ENCODE measurements at places on chromosomes 3 and 15.
A peak's percentile ranks its signal among the peaks of the same experiment; 100 is the strongest.

DNA sequence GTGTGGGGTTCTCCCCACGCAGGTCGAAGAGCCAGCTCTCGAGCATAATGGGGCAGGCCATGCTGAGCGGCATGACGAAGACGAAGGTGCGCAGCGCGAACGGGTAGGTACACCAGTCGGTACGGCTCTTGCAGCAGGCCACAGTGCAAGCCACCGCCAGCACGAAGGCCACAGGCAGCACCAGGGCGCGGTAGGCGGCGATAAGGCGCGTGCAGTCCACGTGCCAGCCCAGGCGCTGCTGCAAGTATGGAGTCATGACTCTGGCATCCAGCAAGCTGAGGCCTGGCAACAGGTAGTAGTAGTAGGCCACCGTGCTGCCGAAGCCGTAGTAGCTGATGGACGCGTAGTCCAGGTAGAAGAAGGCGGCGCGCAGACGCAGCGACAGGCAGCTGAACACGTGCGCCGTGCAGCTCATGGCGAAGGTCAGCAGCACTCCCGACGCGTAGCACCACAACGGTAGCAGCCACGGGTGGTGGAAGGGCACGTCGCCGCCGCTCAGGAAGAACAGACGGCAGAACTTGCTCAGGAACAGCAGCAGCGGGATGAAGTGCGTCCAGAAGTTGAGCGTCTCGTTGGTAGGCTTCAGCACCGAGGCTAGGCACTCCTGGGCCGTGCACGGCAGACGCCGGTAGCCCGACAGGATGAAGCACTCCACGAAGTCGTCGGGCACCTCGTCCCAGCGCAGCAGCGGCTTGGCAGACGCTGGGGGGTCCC is 797 bp downstream of the PAQR9 start:
- DNase-seq, result no peak

GRCh38 chr3:135157045-135157740 is 362.1 kb downstream of the EPHB1 start:
- DNase-seq, result no peak

DNA sequence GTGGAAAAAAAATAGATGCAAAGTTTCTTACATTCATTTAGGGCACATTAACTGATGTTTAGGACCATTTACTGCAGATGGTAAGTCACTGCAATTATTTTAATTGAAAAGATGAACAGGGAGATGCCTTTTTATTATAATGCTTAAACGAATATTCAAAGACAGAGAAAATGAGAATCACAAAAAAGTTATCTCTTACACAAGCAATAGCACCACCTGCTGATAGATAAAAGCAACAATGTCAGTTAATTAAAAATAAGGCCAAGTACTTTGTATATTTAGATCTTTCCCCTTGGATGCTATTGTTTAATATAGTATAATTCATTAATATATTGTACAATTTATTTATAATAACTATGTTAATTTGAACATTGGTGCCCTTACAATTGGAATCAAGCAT is 55.9 kb downstream of the IFT80 start:
- peak; percentile 37 for DNase-seq

DNA sequence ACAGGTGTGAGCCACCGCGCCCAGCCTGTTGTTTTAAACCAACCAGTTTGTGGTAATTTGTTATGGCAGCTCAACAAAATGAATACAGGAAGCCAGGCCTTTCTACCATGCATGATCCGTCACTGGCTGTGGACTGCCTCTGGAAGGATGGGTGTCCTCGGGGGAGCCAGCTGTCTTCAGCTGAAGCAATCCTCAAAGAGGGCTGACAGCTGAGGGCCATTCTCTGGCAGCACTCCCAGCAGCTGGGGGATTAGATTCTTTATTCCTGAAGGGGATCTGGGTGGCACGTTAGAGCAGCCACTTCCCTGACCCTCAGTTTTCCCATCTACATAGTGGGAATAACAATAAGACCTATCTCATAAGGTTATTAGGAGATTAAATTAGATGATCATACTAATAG is 24.4 kb downstream of the POLR2M start:
- DNase-seq, result no peak

DNA sequence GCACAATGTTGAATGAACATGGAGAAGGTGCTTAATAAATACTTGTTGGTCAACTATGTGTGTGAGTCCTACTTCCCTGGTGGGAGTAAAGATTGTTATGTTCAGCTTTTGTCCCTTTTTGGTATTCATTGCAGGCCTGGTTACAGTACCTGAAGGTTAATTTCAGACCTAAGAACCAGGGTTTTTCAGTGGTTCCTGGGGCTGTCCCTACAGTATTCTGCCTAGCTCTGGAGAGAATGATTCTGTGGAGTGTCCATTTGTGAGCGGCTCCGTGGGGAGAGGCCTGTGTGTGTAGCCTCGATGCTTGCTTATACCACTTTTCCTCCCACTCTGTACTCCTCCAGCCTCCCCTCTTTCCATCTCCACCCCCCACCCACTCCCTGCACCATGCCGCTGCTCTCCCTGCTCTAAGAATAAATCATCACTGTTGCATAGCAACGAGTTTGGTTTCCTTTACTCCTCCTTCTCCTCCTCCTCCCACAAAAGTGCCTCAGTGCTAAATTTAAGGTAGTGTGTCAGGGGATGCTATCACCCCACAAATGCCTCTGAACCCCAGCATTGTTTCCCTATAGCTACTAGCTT is 150.6 kb upstream of the ROPN1 start:
- DNase-seq, result no peak

GRCh38 chr15:76961268-76962011 is 29.9 kb downstream of the RCN2 start:
- no peak for DNase-seq

GRCh38 chr15:58331560-58331912 is 100.3 kb upstream of the LIPC start:
- no peak for DNase-seq

GRCh38 chr3:109683746-109684145 is 346.4 kb upstream of the DPPA4 start:
- peak; percentile 0 for DNase-seq

GRCh38 chr15:33400941-33401340 is 90.2 kb downstream of the RYR3 start:
- no peak for DNase-seq

- no peak for DNase-seq
Measured at GRCh38 chr3:8541486-8541885, 39.9 kb downstream of the LMCD1 start.

DNA sequence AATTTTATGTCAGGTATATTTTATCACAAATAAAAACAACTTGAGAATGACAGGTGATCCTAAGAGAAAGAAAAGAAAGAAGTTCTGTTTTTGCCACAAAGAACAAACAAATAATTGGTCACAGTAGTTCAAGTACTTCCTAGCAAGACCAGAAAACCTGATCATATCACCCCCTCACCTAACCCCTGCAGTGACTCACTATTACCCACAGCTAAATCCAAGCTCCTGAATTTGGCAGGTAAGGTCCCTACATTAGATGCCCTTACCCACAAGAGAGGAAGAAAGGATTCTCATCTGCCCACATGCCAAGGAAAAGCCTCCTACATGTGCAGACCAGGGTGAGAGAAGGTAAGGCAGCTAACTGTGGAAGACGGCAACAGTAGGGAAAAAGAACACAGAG is 4.4 kb downstream of the SSUH2 start:
- no peak for DNase-seq

DNA sequence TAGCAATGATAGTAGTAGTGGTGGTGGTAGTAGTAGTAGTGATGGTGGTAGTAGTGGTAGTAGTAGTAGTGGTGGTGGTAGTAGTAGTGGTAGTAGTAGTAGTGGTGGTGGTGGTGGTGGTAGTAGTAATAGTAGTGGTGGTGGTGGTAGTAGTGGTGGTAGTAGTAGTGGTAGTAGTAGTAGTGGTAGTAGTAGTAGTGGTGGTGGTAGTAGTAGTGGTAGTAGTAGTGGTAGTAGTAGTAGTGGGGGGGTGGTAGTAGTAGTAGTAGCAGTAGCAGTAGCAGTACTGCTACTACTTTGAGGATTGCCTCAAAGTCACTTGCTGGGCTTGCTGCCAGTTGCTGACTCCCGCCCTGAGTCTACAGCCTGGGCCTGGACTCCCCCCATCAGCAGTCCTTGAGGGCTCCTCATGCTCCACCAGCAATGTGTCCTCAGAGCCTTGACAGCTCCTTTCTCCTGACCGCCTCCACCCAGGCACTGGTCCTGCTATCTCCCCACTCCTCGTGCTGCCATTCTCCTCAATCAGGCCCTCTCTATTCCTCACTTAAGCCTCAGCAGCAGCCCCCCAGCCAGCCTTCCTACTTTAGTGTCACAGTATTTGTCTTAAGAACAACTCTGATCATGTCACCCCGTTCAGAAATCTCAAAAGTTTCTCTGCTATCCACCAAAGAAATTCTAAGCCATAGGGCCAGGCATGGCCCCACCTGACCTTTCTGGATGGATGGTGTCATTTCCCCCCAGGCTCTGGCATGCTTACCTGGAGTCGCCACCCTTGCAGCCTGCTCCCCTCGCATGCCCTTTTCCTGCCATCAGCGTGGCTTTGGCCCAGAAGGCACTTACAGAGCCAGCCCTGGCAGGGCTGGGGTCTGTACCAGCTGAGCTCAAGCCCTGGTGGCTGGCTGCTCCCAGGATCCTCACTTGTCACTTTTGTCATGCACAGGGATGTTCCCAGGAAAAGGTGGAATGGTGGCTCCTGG is 45.6 kb downstream of the DLEC1 start:
- DNase-seq, result peak; percentile 42

DNA sequence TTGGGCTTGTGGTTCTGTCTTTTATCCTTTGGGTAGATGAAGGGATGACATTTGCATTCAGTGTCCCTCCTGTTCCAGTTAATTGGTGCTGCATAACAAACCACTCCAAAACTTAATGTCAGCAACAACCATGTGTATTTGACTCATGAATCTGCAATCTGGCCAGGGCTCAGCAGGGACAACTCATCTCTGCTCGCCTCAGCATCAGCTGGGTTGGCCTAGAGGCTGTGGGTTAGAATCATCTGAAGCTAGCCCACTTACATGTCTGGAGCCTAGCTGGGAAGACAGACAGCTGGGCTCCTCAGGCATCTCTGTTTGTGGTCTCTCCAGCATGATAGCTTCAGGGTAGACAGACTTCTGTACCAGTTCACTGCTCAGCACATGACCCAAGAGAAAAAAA is 92.0 kb downstream of the TMEM108 start:
- DNase-seq, result peak; percentile 25

GRCh38 chr15:34722439-34722836 is 32.4 kb downstream of the GJD2 start:
- DNase-seq, result peak; percentile 45

- no peak for DNase-seq
Measured at GRCh38 chr3:4515916-4516579, 22.9 kb downstream of the ITPR1 start.

DNA sequence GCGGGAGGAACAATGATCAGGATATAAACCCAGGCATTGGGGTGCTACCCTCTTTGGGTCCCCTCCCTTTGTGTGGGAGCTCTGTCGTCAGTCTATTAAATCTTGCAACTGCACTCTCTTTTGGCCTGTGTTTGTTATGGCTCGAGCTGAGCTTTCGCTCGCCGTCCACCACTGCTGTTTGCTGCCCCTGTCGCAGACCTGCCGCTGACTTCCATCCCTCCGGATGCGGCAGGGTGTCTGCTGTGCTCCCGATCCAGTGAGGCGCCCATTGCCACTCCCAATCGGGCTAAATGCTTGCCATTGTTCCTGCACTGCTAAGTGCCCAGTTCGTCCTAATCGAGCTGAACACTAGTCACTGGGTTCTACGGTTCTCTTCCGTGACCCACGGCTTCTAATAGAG is 1443.7 kb upstream of the CADM2 start:
- no peak for DNase-seq

GRCh38 chr15:56820333-56820732 is 87.0 kb upstream of the ZNF280D start:
- no peak for DNase-seq

DNA sequence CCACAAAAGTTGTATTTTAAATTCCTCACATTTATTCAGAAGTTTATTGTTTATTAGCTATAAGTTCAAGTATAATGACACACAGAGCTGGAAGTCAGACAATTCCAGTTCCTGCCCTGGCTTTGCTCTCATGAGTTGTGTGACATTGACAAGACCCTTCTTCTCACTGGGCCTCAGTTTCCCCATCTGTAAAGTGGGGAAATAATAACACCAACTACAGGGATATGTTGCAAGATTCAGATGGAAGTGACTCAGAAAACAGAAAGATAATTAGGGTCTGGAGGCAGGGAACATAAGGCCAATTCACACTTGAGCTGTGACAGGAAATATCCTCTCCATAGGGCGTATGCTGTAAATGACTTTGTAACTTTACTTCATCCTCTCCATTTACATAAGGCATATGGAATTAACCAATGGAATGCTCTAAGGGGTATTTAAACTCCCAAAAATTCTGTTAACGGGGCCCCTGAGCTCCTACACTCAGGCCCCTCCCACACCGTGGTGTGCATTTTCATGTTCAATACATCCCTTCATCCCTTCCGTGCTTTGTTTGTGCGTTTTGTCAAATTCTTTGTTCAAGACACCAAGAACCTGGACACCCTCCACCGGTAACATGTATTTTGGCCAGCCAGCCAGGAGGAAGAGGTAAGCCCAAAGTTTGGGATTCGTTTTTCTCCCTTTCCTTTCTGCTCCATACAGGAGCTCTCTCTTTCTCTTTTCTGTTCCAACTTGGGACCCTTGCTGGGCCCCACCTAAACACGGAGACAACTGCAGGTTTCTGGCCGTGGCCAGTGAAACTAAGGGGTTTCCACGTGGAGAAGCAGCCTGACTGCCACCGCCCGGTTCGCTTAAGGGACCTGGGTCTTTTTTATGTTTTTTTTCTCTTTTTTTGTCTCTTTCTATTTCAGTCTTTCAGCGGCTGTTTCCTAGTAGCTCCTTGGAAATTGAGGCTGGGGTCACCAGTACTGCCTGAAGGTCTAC is 16.9 kb downstream of the CYP11A1 start:
- DNase-seq, result no peak

DNA sequence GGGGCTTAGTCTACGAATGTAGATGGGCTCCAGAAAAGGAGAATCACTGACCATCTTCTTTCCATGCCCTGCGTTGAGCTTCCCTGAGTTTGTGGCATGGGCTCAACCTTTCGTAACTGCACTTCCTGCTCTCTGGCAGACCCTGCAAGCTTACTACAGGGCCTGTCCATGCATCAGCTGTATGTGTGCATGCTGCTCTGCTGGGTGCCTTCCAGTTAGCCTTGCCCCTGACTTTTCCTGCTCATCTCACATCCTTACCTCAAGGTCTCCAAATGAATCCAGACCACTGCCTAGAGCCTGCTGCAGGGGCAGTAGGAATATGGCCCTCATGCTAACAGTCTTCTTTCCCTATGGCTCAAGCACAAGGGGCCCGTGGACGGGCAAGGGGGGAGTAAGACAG is 2.0 kb upstream of the TF start:
- no peak for DNase-seq

GRCh38 chr3:43632269-43632733 is 10.5 kb upstream of the ANO10 start:
- peak; percentile 24 for DNase-seq

- DNase-seq, result no peak
Measured at GRCh38 chr3:194773216-194773615, 87.5 kb downstream of the FAM43A start.

DNA sequence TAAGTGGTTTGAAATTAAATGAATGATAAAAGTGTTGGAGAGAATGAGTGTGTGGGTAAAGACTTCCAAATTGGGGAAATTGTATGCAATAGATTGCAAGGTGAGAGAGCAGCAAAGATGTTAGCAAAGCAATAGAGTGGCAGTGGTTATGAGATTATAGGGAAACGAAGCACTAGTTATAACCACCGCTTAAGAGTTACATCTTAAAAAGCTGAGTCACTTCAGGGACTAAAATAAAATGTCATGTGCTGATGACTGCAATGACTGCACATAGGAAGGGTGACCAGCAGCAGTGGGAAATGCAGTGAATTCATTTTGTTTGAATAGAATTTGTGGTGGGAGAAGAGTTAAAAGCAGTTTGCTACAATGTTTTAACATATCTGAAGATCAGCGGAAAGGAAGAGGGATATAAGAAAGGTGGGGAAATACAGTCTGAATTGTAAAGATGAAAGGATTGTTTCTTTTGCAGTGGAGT is 127.3 kb downstream of the RAP2B start:
- DNase-seq, result peak; percentile 45
